ENCODE measurements at places on chromosomes 16 and 17. TPM values are rescaled to one million over a fixed set of nuclear protein-coding genes. Genes with fewer than 3 reads are reported as not detected.
A peak's percentile ranks its signal among the peaks of the same experiment; 100 is the strongest.

SLC6A2 gene
- total RNA-seq: not detected

SCO1 gene
- total RNA-seq: 29.2 TPM

GRCh38 chr16:56986361-56986760, 3.0 kb upstream of the NLRC5 start:
- no peaks in the 10 kb centered on the region for H3K36me3 ChIP-seq
- peak overlapping the region; percentile 98 for H3K27ac ChIP-seq
- peaks cover 18% of the 10 kb centered on the region for H3K4me1 ChIP-seq
- no peaks in the 10 kb centered on the region for H3K27me3 ChIP-seq

GRCh38 chr17:75313941-75314551, 24.8 kb upstream of the SLC25A19 start:
- peaks cover 20% of the 10 kb centered on the region for H3K36me3 ChIP-seq
- no peak overlapping the region for H3K4me3 ChIP-seq
- H3K27me3 ChIP-seq: no peaks in the 10 kb centered on the region
- H3K4me1 ChIP-seq: no peaks in the 10 kb centered on the region
- no peak overlapping the region for H3K27ac ChIP-seq

CEP295NL gene
- total RNA-seq: not detected

KRTAP9-8 gene
- total RNA-seq: not detected

- H3K36me3 ChIP-seq: no peaks in the 10 kb centered on the region
- DNase-seq: no peak
- no peak overlapping the region for H3K27ac ChIP-seq
- H3K27me3 ChIP-seq: no peaks in the 10 kb centered on the region
- no peak overlapping the region for H3K4me3 ChIP-seq
These were observed 3.4 kb downstream of the CA7 start for GRCh38 chr16:66847533-66848067.

GRCh38 chr16:63289834-63290460, 1253.7 kb upstream of the CDH8 start:
- H3K27me3 ChIP-seq: no peaks in the 10 kb centered on the region
- no peaks in the 10 kb centered on the region for H3K36me3 ChIP-seq
- H3K4me1 ChIP-seq: no peaks in the 10 kb centered on the region
- H3K4me3 ChIP-seq: no peak overlapping the region

GRCh38 chr17:80892900-80893603, 98.6 kb upstream of the CHMP6 start:
- H3K36me3 ChIP-seq: peaks cover 9% of the 10 kb centered on the region
- H3K27ac ChIP-seq: peak overlapping the region; percentile 66
- no peak for DNase-seq

C16orf89 gene
- not detected for total RNA-seq

HS3ST3B1 gene
- total RNA-seq: 40.7 TPM

- no peaks in the 10 kb centered on the region for H3K4me1 ChIP-seq
- H3K27ac ChIP-seq: no peak overlapping the region
- no peak for DNase-seq
- H3K36me3 ChIP-seq: no peaks in the 10 kb centered on the region
- no peaks in the 10 kb centered on the region for H3K27me3 ChIP-seq
- no peak overlapping the region for H3K4me3 ChIP-seq
These were observed 75.3 kb upstream of the GNAO1 start for GRCh38 chr16:56115817-56116576.

WFIKKN2 gene
- total RNA-seq: not detected

Data from naive thymus-derived CD4-positive, alpha-beta T cell (primary cell).